ENCODE measurements at places on chromosomes 3 and 15.
A peak's percentile ranks its signal among the peaks of the same experiment; 100 is the strongest.

- no peak for DNase-seq
These were observed 3.4 kb downstream of the TMEM212 start for GRCh38 chr3:171846597-171846996.

- no peak for DNase-seq
These were observed 168.0 kb downstream of the GMNC start for GRCh38 chr3:190694335-190695001.

DNA sequence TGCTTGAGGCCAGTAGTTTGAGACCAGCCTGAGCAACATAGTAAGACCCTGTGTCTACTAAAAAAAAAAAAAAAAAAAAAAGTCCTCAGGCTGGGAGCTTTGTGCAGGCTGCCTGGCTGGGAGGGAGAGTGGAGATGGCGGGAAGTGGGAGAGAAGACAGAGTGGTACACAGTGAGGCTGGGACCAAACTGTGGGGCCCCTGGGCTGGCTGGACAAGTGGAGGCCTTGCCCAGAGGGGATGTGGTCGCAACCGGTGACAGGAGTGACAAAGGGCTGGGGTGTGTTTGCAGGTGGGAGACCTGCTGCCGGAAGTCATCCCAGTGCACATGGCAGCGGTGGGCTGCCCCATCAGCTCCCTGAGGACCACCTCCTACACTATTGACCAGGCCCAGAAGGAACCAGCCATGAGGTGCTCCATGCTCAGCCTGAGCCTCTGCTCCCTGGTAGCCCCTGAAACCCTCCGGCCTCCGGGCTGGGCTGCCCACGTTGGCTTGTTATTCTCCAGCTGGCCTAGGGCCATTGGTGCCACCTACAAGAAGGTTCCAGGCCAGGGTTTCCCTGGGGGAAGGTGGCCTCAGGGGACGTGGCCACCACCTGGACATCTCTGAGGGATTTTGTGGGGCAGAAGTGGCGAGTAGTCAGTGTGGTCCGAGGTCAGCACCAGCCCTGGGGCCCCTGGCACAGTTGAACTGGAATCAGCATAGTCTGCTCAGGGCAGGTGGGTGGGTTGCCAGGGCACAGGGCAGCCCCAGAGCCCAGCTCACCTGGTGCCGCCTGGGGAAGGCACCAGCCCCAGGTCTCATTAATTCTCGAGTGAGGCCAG lies 22.7 kb downstream of the ACAA1 start:
- no peak for DNase-seq

- no peak for DNase-seq
These were observed 14.7 kb downstream of the TM4SF4 start for GRCh38 chr3:149489060-149489690.

GRCh38 chr3:20051123-20051806 lies 11.0 kb downstream of the KAT2B start:
- no peak for DNase-seq

- DNase-seq: no peak
These were observed 34.8 kb upstream of the MCTP2 start for GRCh38 chr15:94196531-94196930.

GRCh38 chr15:29311696-29312095 lies 42.1 kb upstream of the NSMCE3 start:
- DNase-seq: no peak

DNA sequence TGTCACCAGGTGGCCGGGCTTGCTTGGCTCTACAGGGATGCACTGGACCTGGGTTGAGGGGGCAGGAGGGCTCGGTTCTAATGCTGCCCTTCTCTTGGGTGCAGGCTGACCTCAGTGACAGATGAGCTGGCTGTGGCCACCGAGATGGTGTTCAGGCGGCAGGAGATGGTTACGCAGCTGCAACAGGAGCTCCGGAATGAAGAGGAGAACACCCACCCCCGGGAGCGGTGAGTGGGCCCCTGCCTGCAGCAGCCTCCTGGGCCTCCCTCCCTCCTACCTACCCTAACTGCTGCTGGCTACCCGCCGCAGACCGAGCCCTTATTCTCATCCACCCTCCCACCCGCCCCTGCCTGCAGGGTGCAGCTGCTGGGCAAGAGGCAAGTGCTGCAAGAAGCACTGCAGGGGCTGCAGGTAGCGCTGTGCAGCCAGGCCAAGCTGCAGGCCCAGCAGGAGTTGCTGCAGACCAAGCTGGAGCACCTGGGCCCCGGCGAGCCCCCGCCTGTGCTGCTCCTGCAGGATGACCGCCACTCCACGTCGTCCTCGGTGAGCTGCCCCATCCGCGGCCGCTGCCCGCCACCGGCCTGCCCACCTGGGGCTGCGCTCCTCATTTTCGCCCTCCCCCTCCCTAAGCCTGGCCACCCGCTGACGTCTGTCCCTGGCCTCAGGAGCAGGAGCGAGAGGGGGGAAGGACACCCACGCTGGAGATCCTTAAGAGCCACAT lies 5.6 kb downstream of the FES start:
- no peak for DNase-seq

DNA sequence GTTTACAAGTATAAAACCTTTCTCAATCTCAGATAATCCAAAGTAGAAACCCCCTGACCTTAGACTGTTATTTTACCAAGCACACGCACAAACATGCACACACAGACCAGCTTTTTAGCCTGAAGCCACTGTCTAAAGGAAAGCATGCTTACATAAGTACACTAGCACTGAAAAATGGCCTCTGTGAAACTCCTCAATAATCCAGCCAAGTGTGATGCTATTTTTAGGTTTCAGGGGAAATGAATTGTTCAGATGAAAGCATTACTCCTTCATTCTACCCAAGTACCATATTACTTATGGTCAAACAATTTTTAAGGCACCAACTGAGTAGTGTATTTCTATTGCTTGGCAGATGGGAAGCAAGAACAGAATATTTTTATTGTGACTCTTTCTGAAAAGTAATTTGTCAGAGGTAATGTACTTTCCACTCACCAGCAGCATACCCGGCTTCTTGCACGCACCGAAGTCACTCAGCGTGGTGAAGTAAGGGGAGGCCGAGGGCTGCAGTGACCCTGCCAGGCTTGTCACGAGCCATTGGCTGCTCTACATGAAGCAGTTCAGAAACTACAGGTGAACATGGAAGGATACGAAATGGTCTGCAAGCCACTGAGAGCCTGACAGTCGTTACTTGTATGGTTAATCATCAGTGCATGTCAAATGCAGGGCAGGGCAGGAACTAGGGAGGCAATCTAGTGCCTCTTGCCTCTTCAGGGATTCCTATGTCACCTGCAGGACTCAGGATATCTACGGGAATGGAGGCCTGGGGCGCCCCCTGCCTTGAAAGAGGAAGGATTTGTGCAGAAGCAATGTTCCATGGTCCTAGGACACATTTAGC lies 106.7 kb downstream of the GABRB3 start:
- no peak for DNase-seq

DNA sequence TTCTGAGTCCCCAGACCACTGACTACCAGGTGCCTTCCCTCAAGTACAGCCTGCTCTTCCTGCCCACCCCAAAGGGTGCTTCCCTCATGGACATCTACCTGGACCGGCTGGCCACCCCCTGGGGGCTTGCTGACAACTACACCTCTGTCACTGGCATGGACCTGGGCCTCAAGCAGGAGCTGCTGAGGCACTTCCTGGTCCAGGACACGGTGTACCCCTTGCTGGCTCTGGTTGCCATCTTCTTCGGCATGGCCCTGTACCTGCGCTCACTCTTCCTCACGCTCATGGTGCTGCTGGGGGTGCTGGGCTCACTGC lies 9.3 kb downstream of the DISP2 start:
- DNase-seq: no peak

DNA sequence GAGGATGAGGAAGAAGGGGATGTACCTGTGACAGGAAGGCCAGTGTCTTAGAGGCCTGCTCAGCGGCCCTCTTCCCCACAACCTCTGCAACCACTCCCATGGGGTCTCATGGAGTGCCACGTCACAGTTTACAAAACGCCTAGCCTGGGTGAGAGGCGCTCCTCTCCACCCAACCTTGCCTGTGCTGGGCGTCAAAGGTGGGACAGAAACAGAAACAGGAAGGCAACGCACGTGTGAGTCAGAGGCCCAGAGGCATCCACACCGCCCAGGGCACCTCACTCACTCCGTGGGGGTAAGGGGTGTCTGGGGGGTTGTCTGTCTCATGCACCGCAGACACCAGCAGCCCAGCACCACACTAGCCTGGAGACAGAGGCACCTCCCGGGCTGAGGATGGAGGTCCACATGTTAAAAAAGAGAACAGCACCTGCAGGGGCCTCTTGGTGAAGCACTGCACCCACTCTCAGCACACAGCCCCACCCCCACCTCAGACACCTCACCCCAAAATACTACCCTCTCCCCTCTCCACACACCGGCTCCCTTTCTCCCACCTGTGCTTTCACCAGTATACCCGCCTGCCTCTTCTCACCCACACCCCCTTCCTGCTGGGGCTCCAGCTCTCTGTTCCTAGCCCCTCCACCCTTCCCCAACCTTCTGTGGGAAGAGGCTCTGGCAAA lies 4.7 kb upstream of the CALML4 start:
- peak; percentile 72 for DNase-seq

DNA sequence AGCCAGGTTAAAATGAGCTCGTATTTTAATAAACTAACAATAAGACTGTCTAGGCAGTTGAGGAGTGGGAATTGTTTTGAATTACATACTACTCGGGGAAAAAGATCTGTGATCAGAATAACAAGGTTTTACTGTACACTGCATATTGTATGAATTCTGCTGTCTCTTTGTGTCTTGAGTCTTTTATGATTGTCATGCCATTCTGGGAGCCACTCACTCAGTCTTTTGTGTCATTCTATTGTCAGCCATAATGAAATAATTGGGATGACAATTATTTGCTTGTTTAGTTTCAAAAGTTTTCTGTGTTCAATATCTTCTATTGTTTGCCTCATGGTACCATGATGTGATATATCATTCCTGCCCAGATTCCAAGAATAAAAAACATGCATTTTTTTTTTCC lies 339.6 kb upstream of the TBL1XR1 start:
- no peak for DNase-seq

DNA sequence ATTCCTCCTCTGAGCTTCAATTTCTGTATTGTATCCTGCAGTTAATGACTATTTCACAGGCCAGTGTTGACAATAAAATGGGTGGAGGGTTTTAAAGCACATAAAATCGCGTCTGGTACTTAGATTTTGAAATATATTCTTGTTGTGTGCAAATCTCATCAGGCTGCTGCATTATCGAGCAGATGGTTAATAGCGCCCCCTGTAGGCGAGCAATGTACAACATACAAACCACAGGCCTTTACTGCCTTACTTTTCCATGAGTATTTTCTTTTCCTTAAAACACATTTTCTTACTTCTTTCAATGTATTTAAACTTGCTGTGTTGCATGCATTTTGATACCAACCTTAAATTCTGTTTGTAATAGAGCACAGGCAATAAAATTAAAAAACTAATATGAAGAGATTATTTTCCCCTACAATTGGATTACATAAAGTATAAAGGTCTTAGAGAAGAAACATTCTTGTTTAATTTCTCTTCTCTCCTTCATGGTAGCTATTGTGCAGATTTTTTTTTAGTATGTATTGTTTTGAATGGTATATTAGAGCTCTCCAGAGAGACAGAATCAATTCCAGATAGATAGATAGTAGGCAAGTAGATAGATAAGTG lies 608.4 kb downstream of the CADM2 start:
- peak; percentile 30 for DNase-seq

- DNase-seq: no peak
These were observed 33.2 kb downstream of the ZDHHC19 start for GRCh38 chr3:196177967-196178366.

GRCh38 chr3:102053375-102053989 lies 204.2 kb downstream of the NFKBIZ start:
- DNase-seq: no peak

DNA sequence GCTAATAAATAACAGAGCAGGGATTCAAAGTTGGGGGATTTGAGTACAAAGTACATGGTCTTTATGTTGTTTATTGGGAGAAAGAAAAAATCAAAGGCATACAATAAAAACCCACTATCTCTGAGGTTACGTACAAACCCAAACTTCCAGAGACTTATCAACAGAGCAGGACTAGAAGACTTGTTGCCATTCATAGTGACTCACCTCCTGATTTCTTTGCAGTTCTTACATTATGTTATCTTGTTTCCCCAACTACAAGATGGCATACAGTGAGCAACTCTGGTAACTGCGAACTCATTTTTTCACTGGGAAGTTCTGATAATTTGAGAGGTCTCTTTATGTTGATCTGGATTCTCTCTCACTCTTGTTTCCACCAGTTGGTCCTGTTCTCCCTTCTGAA lies 80.6 kb upstream of the ETV5 start:
- no peak for DNase-seq

DNA sequence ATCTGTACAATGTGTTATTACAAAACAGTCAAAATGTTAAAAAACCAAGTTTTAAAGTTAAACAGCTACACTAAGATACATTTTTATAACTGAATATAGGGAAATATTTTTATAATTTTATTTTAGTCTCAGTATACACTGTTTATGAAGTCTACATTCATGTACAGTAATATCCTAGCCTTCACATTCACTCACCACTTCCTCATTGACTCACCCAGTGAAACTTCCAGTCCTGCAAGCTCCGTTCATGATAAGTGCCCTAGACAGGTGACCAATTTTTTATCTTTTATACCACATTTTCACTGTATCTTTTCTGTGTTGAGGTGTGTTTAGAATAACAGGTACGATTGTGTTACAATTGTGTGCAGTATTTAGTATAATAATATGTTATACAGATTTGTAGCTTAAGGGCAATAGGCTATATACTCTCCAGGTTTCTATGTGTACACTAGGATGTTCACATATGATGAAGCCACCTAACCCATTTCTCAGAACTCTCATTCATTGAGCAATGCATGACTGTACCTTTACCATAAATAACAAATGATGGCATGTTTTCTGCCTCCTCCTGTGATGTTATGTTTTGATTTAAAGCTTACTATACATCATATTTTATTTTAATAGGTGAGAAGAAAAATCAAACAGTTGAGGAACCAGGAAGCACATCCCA lies 388.4 kb upstream of the NDN start:
- no peak for DNase-seq

DNA sequence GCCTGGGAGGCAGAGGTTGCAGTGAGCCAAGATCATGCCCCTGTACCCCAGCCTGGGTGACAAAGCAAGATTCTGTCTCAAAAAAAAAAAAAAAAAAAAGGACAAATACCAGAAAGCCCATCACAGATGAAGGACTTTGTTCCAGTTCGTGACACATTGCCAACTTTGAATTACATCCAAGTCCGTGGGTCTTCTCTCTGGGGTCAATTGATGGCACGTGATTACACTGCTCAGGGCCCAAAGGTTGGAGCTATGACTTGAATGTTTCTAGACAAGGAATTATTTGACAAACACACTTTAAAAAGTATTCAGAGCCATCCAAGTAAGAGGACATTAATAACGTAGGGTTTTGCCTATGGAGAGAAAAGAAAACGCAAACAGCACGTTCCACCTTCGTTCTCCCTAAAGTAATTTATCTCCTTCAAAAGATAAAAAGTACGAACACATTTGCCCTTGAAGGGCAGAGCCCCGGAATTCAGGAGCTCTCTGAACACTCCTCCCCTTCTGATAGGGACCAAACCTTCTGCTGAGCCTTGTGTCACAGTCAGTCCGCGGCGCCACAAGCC lies 31.3 kb upstream of the ST3GAL6 start:
- no peak for DNase-seq

DNA sequence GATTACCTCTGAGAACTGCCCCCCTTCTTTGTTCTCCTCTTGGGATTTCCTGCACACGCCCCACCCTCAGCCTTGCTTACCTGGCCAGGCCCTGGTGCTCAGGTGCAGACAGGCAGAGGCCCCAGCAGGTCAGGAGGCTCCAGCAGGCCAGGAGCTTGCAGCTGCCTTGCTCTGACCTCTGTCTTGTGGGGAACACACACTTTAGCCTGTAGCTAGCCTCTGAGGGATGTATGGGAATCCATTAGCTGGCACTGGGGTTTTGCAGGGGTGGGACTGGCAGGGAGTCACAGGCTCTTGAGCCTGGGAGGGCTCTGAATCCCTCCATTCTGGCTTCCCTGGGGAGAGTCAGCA lies 2.7 kb downstream of the SMAD6 start:
- no peak for DNase-seq

GRCh38 chr3:356952-357351 lies 160.4 kb downstream of the CHL1 start:
- DNase-seq: no peak
